ENCODE measurements at places on chromosomes 12 and 14.

DNA sequence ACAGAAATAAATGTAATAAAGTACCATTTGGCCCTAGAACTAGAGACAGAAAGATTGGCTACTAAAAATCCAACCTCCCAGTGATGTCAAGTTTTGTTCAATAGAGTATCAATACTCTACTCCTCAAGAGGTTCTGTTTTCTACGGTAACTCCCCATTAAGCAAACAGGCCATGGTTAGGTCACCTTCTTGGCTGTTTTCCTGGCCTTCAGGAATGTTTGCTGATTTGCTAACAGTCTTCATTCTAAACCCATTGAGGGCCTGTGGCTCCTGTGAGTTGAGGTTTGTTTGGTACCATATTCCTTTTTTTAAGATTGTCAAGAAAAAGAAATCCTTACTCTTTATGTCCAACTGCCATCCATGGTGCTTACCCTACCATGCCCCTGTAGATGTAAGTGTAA lies 1022.0 kb upstream of the TMEM132C start:
- no peak for DNase-seq

DNA sequence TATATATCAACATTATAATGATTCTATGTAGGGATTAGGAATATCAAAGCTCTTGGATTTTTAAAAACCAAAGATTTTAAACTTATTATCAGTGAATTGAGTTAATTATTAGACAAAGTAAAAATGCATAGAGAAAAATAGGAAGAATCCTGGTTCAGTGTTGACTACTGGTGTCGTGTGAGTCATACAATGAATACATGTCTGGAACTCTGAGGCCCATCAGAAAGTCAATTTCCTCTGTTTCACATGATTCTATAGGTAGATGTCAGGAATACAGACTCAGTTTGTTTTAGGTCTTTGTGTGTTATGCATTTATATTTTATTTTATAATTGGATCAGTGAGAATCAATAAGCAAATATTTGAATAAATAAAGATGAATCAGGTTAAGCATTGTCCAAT lies 84.5 kb upstream of the RTL1 start:
- no peak for DNase-seq

DNA sequence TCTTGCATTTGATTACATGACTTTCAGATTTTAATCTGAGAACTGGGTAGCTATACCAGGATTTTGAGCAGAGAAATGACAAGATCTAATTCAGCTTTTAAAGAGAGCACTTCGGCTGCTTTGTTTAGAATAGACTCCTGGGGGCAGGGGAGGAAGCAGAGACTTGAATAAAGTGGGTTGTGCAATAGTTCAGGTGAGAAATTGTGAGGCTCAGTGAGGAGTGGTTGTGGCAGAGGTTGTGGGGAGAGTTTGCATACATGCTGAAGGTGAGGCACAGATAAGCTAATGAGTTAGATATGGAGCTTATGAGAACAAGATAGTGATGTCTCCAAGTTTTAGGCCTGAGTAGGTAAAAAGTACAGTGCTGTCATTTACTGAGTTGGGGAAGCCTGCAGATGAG lies 281.4 kb downstream of the FLRT2 start:
- DNase-seq = no peak

GRCh38 chr12:113980537-113981337 lies 14.6 kb upstream of the RBM19 start:
- no peak for DNase-seq

- no peak for DNase-seq
These were observed 260.8 kb upstream of the CCDC196 start for GRCh38 chr14:66225337-66225736.

- no peak for DNase-seq
These were observed 94.7 kb downstream of the TMTC2 start for GRCh38 chr12:82781309-82781997.

- DNase-seq = no peak
These were observed 150.9 kb upstream of the FRMD6 start for GRCh38 chr14:51500776-51501175.

DNA sequence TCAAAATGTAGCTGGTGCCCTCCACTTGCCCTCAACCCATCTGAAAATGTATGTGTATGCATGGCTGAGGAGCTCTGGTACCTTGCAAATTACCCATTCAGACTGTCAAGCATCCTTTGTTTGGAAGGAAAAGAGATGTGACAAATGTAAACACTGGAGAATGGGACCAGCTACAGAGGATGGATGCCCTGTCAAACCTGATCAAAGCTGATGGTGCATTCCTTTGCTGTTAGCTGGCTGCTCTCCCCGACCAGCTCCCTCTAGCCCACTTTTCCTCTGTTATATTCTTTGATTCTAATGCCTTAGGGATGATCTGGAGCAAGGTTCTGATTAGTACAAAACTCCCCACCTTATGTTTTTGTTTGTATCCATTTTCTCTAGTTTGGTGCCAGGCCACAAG lies 310.3 kb downstream of the C12orf75 start:
- DNase-seq = no peak

- DNase-seq = no peak
These were observed 1.7 kb downstream of the HECTD1 start for GRCh38 chr14:31205681-31206535.

GRCh38 chr12:49552425-49552824 lies 13.6 kb downstream of the KCNH3 start:
- no peak for DNase-seq

DNA sequence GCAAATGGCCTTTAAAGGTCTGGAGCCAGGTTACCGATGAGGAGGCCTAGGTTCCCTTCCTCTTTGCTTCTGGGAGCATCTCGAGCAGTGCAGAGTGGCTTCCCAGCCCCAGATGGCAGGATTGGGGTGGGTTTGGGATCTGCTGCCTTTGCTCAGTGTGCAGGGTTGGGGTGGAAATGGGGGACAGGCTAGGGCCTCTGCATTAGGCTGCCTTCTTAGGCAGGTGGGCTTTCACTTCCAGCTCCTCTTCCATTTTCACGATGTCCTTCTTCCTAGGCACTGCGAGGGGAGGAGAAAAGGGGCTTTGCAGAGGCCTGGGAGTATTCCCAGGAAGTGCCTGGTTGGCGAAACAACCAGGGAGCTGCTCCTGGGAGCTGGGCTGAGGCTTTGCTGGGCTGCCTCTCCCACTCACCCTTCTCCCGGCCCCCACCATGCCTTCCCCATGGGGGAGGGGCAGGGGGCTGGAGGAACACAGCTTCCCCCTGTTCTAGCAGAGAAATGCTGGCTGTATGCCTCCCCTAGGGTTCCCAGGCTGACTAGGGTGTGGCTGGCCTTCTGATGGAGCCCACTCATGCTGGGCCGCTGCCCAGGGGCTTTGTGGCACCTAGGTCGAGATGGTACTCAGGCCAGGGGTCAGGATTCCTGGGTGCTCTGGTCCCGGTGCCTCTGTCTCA lies 2.4 kb downstream of the NR4A1 start:
- DNase-seq = no peak

GRCh38 chr14:92706386-92706785 lies 42.0 kb downstream of the LGMN start:
- DNase-seq = no peak

- no peak for DNase-seq
These were observed 41.9 kb downstream of the TTC8 start for GRCh38 chr14:88866305-88866704.

DNA sequence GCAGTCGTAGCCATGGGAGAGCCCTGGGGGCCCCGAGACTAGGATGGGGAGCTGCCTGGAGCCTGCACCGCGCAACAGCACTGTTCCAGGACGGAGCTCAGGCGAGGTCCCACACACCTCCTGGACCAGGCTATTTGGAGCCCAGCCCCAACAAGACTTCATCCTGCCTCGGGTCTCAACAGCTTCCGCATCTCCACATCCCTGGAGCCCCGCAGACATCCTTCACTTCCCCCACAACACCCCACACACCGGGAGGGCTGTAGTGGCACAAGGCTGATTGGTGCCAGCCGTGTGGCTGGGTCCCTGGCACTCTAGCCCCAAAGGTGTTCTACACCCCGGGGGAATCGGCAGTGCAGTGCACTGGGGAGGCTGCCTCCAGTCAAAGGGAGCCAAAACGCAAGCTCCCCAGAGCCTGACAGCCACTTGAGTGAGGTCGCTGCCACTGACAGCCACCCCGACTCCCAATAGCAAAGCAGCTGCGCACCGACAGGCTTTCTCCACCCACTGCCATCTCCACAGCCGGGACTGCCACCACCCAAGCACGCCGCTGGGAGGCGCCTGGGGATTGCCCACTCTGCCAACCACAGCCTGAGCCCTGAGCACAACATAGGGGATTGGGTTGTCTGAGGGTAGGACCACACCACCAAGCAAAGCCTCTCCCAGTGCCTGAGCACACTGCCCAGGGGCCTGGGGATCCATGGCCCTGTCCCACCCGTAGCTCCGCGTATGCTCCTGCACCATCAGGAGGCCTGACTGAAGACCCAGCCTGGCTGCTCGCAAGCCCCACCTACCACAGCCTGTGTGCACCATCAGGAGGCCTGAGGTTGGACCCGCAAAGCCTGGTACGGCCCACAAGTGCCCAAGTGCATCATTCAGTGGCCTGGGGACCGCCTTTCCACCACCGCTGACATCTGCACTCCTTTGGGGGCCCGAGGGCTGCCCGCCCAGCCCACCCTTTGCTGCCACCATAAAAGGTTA lies 13.2 kb upstream of the KLRF1 start:
- DNase-seq = peak; percentile 89

DNA sequence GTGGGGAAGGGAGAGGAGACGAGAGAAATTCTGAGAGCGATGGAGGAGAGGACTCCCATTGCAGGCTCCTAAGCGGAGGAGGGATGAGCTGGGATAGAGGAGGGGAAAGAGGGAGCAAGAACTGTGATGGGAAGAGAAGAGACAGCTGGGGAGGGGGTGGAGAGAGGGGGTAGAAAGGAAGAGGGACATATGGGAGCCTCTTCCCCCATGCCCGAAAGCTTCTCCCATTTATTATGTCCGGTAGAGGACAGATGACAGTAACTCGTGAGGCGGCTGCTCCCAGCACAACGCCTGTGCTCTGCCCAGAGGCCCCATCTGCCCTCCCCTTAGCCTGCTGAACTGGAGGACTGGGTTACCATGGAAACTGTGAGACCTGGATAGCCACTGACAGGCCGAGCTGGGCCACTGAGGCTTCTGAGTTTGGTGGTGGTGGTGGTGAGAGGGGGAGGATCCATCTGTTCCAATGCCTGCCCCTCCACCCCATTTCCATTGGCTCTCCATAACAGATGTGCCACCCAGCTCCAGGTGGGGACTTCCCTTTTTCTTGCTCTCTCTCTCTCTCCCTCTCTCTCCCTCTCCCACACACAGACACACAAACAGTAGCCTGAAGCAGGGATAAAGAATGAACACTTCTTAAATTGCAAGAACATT lies 8.3 kb downstream of the CPNE6 start:
- DNase-seq = no peak

DNA sequence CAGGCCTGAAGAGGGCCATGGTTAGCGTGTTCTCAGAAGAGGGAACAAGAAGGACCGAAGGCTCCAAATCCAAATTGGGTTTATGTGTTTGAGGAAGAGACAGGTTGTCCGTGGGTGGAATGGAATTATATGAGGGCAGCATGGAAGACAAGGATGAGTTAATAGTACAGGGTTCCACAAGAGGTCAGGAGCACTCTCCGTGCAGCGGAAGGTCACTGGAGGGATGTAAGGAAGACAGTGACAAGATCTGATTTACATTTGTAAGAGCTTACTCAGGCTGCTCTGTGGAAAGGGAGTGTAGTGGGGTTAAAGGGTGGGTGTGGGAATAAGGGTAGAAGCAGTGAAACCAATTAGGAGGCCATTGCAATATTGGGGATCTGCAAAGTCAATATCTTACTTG lies 97.0 kb downstream of the TPH2 start:
- no peak for DNase-seq

GRCh38 chr12:59689776-59690175 lies 93.9 kb downstream of the SLC16A7 start:
- DNase-seq = no peak

GRCh38 chr14:79438696-79439342 lies 772.5 kb downstream of the DIO2 start:
- DNase-seq = no peak

GRCh38 chr12:6871052-6871957 lies 1.8 kb downstream of the SPSB2 start:
- DNase-seq = no peak

DNA sequence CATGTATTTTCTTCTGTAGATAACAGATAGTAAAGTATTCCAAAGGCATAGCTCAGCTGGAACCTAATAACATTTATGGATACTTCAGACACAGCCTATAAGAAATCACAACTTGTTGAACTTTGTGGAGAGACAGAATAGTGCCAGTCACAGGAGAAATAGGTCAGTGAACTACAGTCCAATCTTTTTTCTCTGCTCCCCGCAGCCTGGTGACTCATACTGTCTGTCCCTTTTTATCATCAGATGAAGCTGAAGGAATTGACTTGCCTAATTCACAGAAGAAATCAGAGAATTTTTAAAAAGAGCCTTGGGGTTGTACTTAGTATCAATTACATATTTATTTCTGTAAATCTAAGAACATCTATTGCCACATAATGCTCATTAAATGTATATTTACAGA lies 222.3 kb downstream of the ALG10 start:
- DNase-seq = no peak

- no peak for DNase-seq
These were observed 120.0 kb downstream of the KCNA5 start for GRCh38 chr12:5163661-5164060.

DNA sequence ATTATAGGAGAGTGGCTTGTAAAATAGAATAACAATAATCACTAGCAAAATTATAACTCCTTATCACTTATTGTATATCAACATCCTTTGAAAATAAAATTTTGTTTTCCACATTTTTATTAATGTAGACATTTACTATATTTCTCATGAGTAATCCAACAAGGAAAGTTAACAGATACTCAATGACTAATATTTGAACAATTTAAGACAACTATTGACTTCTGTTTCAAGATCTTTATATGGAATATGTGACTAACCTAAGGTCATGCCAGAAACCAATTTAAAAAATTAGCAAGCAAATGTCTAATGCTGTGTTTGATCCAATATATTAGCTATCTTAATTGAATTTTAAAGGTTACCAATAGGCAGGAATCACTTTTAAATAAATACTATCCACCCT lies 638.5 kb upstream of the FLRT2 start:
- DNase-seq = no peak
